ENCODE measurements at places on chromosomes 2 and 18. TPM values are rescaled to one million over a fixed set of nuclear protein-coding genes. Genes with fewer than 3 reads are reported as not detected.

TCF7L1 gene
- 60.9 TPM for polyA plus RNA-seq

ZNF892 gene
- 4.3 TPM for polyA plus RNA-seq

NT5DC4 gene
- 0.18 TPM for polyA plus RNA-seq

ALPP gene
- not detected for polyA plus RNA-seq

SLC35F5 gene
- 133 TPM for polyA plus RNA-seq

USP34 gene
- polyA plus RNA-seq, result 147 TPM

ANXA4 gene
- 275 TPM for polyA plus RNA-seq

TUBA3E gene
- polyA plus RNA-seq, result not detected

MYOM1 gene
- 10.2 TPM for polyA plus RNA-seq

FBLN7 gene
- polyA plus RNA-seq, result 9.3 TPM

ALPG gene
- not detected for polyA plus RNA-seq

PRKAG3 gene
- 0.04 TPM for polyA plus RNA-seq

MAB21L4 gene
- polyA plus RNA-seq, result 7.7 TPM

STAT4 gene
- polyA plus RNA-seq, result 10.1 TPM

CRYBA2 gene
- not detected for polyA plus RNA-seq

RAPGEF4 gene
- polyA plus RNA-seq, result 8.0 TPM

- no peak for DNase-seq
These were observed 71.3 kb downstream of the FASTKD2 start for GRCh38 chr2:206836722-206837121.

GRCh38 chr2:64867253-64867996 lies 121.8 kb upstream of the SLC1A4 start:
- DNase-seq, result no peak

DNA sequence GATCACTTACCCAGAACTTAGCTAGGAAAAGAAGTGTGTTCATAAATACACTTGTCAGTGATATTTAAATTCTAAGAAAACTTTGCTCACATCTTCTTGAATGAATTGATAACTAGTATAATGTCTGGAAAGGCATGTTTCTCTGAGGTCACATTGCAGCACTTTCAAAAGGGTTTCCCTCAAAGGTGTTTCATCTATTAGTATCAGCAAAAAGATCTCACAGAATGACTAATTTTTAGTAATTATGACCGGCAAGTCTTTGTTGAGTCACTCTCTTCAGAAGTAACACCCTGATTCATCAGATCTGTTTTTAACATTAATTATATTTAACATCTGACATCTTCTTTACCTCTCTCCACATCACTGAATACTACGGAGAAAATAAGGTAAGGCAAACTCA lies 222.3 kb downstream of the IKZF2 start:
- no peak for DNase-seq

- no peak for DNase-seq
These were observed 170.8 kb downstream of the PMAIP1 start for GRCh38 chr18:60070631-60071030.

DNA sequence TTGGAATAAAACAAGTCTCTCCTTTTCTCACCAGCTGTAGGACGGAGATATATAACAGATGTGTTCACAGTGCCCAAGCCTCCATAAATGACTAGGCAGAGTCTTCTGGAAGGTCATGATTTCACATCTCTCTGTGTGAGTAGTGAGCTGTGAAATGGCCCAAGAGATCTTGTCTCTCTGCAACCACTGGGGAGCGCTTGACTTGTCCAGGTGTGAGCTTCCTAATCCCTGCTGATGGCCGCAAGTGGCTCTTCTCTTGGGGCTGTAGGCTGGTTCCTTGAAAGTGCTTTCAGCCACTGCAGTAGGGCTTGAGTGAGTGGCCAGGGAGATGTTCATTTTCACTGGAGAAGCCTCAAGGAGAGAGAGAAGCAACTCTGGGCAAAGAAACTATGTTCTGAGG lies 38.1 kb upstream of the OTOS start:
- DNase-seq, result no peak

DNA sequence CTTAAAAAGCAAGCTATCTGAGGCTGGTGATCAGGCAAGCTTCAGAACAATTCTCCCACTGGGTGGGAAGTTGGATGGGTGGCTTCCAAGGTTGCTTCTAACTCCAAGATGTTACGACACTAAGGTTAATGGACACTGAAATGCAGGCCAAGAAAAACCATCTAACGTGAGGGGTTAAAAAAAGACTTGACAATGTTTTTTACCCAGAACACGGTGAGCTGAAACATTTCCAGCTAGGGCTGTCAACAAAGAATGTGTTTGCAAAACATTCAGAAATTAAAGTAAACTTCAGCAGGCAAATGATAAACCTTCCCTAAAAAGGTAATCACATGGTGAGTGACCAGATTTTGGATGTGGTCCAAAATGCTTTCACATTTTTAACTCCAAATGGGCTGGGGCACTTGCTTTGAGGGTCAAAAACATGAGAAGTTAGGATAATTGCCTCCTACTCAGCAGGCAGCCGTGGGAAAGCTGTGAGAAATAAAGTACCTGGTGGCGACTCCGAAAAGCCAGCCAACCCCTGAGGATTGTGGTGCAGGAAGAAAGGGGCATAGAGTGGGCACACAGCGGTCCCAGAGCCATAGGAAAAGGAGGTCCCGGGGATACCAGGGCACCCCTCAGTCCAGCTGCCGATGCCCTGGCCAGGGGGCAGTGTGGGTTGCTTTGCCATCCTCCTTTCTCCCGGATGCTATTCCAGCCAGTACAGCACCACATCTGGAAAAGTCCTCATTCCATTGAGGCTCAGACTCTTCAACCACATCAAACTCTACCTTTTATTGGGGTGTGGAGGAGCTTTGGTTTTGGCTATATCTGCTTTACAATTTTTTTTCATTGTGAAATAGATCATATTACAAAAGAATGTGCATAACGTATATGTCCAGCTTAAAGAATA lies 90.0 kb upstream of the ATL2 start:
- no peak for DNase-seq

GRCh38 chr2:195486987-195487644 lies 169.9 kb upstream of the SLC39A10 start:
- DNase-seq, result no peak

DNA sequence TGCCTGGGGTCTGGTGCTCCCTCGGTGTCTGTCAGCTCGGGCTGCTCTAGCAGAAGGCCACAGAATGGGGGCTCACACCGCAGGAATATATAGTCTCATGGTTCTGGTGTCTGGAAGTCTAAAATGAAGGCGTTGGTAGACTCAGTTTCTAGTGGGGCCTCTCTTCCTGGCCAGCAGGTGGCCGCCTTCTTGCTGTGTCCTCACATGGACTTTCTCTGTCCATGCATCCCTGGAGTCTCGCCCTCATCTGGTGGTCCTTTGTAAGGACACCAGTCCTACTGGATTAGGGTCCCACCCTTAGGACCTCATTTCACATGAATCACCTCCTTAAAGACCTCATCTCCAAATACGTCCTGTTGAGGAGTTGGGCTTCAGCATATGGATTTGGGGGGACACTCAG lies 65.7 kb downstream of the RRM2 start:
- DNase-seq, result no peak

DNA sequence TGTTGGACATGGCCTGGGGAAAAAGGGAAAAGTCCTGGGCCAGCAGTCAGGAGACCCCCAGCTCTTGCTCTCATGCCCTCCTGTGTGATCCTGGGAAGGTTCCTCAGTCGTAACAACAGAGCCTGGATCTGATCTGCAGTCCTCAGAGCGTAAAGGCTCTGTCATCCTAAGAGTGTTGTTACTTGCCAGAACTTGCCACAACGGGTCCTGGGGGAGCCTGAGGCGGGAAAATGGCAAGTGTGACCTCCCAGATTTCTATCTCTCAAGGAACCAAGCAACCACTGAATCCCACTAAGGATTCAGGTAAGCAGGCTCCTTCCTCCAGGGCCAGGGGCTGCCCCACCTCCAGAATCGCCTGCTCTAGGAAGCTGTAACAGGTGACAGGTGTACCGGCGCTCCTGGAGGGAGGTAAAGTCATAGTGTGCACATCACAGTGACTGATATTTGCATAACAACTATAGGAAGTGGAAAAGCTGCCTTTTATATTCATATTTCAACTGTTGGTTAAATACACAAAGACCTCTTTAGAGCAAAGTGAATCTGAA lies 18.4 kb downstream of the HS1BP3 start:
- DNase-seq, result no peak

GRCh38 chr2:63432373-63432772 lies 155.9 kb downstream of the WDPCP start:
- no peak for DNase-seq

DNA sequence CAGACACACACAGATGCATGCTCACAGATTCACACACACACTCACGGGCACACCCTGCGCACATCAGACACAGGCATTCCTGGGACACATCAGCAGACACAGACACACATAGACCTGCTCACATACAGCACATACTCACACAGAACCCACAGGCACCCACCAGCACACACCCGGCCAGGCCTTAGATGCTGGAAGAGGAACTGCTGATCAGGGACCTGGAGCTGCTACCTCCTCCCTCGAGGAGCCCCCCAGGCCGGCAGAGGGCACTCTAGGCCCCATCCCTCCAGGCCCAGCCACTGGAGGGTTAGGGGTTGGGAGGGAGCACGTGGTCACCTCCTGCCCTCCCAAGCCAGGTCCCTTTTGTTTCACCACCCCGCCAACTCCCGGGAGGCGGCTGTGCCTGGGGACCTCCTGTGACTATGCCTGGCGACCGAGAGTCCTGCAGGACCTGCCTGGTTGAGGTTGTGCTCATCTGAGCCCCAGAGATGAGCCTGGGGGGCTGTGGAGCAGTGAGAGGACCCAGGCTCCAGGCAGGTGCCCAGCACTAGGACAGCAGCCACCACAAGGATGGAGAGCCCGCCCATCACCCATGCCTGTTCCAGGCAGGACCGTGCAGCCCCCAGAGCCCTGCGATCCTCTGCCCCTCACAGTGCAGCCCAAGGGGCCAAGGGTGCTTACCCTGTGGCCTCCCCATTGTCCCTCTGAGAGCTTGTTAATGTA lies 21.0 kb upstream of the PTMA start:
- DNase-seq, result no peak

- no peak for DNase-seq
These were observed 31.6 kb downstream of the STK39 start for GRCh38 chr2:168215813-168216212.

DNA sequence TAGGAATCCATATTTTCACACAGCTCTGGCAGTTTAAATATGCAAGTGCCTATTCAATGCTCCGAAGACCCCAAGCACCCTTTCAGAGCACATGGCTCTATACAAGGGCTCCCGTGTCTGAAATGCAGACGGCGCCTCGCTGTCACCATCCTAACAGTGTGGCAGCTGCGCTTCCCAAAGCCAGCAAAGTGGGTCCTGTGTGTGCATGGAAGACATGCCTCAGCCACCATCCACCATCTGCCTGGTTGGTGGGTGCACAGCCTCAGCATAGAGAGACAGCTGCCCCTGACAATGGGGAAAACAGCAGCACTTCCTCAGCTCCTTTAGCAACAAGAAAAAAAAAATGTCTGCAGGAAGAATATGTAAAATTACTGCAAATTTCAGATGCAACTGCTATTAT lies 218.1 kb downstream of the SP3 start:
- no peak for DNase-seq

GRCh38 chr2:64396551-64396950 lies 57.4 kb upstream of the LGALSL start:
- DNase-seq, result no peak

- no peak for DNase-seq
These were observed 4.5 kb downstream of the PSTPIP2 start for GRCh38 chr18:46067438-46068007.

GRCh38 chr2:152525277-152525838 lies 190.4 kb downstream of the FMNL2 start:
- DNase-seq, result no peak

DNA sequence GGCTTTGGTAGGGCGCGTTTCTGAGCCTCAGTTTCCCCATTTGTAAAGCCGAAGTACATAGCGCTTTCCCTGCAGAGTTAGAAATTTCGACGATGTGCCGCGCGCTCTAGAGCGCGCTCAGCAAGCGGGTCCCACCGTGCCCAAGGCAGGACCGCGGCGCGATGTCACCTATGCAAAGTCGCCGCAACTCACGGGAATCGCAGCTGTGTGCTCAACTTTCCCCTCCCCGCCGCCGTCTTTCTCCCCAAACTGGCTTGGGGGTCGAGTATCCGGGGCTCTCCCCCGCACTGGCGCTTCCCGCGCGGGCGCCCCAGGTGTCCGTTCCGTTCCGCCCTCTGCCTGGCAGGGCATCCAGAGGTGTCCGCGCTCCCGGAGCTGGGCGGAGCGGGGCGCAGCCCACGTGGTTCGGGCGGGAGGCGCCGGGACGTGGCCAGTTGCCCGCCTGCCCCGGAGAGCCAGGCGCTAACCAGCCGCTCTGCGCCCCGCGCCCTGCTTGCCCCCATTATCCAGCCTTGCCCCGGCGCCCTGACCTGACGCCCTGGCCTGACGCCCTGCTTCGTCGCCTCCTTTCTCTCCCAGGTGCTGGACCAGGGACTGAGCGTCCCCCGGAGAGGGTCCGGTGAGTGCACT lies at the start of gene MLPH:
TSS of gene MLPH (plus strand) at position 433 of the 630 bp plus-strand sequence. CDS start 6,176 bp downstream, outside the sequence.
- DNase-seq, result no peak

DNA sequence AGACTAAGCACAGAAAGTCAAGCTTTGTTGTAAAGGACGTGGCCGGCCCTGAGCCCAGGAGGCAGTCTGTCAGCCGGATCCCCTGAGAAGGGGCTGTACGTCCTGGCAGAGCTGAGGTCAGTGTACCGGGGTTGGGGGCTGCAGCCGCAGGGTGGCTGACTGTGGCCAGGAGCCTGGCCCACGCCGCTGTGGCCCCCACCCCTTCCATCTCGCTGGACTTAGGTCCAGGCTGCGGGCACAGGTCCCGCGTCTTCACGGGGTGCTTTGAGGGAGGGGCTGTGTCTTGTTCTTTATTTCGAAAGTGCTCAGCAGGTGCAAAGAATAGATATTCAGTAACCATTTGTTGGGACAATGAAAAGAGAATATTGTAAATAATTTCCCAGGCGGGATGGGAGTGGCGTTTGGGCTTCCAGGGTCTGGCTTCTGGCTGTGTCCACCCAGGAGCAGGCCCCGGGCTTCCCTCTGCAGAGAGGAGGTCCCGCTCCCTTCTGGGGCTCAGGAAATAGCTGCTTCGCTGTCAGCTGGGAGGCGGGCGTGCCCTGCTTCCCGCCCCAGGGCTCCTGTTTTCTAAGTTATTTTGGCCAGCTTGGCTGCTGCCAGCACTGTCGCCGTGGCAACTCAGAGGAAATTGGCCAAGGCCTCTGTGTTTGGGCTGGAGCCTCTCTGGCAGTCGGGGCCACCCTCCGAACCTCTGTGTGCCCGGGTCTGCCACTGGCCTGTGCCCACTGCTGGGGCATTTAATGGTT lies 7.4 kb downstream of the NFATC1 start:
- DNase-seq, result no peak

DNA sequence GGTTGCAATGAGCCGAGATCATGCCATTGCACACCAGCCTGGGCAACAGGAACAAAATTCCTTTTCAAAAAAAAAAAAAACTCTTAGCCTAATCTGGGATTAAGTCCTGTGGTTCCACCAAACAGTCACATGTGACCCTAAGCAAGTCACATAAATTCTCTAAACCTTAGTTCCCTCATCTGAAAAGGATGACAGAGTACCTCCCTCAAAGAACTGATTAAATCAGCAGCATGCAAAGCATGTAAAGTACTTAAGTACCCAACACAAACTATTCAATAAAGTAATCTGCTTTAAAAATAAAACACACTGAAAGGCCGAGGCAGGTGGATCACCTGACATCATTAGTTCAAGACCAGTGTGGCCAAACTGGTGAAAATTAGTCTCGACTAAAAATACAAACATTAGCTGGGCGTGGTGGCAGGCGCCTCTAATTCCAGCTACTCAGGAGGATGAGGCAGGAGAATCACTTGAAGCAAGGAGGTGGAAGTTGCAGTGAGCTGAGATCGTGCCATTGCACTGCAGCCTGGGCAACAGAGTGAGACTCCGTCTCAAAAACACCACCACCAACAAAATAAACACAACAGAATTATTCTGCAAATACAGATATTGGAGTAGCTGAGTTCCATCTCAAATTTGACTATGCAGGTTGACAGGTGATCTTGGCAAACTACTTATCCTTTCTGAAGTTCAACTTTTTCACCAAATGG lies 7.0 kb downstream of the USP34 start:
- DNase-seq, result no peak

GRCh38 chr2:240390091-240391073 lies 45.1 kb upstream of the GPC1 start:
- no peak for DNase-seq
